CD4-positive, alpha-beta memory T cell (primary cell): ENCODE measurements at places on chromosomes 16 and 17. TPM values are rescaled to one million over a fixed set of nuclear protein-coding genes. Genes with fewer than 3 reads are reported as not detected.

GRCh38 chr16:47983999-47984580, 171.7 kb downstream of the ABCC12 start:
- DNase-seq = no peak

DNA sequence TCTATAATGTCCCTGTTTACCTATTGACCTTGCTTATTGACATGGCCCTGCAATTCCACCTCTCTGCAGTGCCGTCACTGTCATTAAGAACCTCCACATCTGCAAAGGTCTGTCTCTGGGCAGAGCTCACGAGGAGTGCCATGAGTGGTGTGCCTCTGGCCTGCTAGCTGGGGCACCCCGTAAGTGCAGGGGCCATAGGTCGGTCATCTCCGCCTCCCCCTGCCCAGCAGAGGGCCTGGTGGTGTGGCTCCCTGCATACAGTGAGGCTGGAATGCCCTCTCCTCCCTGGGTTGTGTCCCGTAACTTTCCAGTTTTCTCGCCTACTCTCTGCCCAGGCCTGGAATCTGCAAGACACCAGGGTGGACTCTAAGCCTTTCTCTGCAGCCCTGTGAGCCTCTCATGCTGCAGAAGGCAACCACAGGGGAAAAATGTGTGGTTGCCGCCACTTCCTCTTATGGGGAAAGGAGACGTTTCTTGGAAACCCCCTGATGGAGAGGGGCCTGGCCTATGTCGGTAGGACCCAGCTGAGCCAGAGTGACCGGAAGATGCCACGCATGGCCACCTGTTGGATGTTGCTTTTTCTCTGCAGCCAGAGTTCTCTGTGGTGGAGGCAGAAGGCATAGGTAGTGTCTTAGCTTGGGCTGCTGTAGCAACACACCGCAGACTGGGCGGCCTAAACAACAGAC, 2.7 kb upstream of the SNX20 start:
- DNase-seq = peak; percentile 59

DNA sequence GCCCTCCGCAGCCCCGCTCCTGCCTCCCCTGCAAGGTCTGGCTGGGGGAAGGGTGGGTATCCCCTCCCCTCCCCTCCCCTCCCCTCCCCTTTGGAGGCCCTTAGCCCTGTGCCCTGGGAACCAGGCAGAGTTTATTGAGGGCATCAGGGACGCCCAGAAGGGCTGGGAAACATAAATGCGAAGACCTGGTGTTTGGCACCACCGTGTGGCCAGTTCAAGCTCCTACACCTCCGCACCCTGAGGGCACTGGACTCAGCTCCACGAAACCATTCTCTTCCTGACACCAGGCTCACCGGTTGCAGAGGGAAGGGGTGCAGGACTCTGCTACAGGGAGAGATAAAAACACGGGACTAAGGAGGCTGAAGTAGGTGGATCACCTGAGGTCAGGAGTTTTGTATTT, 1.0 kb upstream of the AIPL1 start:
- DNase-seq = peak; percentile 58

DNA sequence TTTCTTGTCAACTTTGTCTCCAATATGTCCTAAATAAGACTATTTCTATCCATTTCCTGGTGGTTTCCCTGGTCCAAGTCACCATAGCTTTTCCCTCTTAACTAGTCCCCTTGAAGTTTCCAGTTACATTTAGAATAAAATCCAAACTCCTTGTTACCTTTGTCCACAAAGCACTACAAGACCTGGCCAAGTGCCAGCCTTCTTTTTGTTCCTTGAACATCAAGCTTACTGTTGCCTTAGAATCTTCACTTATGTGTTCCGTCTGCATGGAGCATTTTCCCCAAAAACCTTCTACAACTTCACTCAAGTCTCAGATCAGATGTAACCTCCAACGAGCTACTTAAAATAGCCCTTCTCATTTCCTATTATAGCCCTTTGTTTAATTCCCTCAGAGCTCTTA, 101.4 kb downstream of the ITFG1 start:
- no peak for DNase-seq

- DNase-seq = no peak
These were observed 8.5 kb upstream of the YPEL3 start for GRCh38 chr16:30104492-30104891.

DNA sequence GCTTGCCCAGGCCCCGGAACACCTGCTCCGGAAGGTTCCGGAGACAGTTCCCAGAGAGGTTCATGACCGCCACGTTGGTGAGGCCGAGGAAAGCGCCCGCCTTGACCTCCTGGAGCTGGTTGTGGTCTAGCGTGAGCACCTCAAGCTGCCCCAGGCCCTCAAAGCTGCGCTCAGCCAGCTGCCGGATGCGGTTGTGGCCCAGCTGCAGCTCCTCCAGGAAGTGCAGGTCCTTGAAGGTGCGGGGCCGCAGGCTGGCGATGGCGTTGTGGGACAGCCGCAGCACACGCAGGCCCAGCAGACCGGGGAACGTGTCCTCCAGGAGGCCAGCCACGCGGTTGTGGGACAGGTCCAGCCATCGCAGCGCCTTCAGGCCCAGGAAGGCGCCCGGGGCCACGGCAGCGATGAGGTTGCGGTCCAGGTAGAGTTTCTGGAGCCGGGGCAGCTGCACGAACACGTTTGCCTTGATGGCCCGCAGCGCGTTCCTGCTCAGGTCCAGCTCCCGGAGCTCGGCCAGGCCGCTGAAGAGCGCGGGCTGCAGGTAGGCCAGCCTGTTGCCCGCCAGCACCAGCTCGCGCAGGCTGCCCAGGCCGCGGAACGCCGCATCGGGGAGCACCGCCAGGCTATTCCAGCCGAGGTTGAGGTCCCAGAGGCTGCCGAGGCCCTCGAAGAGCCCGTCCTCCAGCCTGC, 2.1 kb downstream of the IGFALS start:
- DNase-seq = no peak

GRCh38 chr16:528111-529011, 849 bp downstream of the CAPN15 start:
- peak; percentile 20 for DNase-seq

DNA sequence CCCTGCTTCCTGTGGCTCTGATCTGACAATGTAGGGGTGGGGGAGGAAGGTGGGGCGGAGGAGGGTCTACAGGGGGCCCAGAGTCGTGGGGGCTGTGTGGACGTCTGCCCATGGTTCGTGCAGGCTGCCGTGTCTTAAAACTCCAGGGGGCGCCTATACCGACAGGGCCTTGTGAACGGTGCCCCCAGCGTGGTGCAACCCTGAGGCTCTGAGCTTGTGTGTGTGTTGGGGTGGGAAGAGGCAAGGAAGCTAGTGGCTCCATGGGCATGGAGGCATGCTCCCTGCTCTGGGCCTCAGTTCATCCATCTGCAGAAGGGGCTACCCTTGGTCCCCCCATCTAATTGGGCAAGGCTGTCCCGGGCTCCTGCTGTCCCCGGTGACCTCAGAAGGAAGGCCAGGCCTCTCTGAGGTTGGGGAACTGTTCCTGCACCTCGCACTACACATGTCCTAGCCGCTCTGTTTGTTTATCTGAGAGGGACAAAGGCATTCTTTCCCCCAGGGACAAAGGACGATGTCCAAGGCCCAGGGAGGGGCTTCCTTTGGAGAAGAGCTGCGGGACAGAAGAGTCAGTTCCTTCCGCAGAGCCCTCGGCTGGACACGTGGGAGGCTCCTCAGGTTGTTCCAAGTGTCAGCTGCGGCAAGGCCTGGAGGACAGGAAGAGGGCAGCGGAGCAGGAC, 13.5 kb downstream of the CA4 start:
- DNase-seq = no peak

DNA sequence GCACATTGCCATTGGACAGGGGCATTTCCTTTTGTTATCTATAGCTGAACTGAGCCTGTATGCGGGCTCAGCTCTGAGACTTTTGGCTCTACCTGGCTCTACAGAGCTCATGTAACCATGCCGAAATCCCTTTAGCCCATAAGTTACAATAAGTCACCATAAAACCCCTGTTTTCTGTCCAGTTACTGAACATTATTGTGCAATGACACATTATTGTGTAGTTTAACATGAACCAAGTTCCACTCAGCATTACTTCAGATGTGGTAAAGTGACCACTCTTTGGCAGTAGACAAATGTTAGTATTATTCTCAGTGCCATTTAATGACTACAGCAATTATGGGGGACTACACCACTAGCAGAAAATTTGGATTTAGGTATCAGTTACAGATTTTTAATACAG, 65.4 kb upstream of the RASL10B start:
- no peak for DNase-seq

DNA sequence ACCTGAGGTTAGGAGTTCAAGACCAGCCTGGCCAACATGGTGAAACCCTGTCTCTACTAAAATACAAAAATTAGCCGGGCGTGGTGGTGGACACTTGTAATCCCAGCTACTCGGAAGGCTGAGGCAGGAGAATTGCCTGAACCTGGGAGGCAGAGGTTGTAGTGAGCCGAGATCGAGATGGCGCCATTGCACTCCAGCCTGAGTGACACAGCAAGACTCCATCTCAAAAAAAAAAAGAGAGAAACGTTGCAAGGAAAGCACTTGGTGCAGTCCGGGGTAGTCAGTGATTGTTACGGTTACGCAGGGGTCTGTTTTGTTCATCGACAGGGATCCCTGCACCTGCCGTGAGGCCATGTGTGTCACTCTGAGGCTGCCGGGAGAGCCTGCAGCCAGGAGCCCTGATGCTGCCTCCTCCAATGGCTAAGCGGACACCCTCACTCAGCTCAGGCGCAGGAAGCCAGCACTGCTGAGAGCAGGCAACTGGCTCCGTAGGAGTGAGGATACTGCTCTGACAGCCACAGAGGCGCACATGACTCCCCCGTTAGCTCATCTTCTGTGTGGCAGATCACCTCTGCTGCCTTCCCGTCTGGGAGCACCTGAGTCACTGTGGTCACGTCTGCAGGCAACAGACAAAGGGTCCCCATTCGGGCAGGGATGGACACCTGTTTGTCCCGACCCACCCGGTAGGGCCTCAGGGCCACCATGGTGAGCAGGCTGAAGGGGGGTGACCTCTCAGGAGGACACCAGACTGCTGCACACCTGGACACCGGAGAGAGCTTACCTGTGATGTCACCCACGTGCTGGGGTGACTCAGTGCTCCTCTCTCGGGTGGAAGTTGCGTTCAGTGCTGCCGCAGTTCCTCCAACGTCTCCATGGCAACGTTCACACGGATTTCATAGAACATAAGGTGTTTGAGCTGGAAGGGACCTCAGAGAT, 5.2 kb upstream of the RAB26 start:
- DNase-seq = no peak

DNA sequence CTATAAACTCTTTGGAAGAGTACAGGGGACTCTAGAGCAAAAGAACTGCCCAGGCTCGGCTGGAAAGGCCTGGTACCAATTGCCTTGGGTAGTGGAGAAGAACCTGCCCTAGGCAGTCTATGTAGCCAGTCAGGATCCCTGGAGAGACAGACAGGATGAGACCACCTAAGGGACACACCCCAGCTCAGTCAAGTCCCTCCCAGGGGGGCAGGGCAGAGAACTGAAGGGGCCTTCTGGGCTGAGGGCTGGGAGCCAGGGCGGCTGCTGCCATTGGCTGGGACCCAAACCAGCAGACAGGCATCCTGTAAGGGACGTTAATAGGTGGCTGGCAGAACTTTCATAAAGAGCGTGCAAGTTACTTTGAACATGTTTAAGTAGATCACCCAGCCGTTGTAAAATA, 12.8 kb upstream of the SLC38A8 start:
- no peak for DNase-seq

DNA sequence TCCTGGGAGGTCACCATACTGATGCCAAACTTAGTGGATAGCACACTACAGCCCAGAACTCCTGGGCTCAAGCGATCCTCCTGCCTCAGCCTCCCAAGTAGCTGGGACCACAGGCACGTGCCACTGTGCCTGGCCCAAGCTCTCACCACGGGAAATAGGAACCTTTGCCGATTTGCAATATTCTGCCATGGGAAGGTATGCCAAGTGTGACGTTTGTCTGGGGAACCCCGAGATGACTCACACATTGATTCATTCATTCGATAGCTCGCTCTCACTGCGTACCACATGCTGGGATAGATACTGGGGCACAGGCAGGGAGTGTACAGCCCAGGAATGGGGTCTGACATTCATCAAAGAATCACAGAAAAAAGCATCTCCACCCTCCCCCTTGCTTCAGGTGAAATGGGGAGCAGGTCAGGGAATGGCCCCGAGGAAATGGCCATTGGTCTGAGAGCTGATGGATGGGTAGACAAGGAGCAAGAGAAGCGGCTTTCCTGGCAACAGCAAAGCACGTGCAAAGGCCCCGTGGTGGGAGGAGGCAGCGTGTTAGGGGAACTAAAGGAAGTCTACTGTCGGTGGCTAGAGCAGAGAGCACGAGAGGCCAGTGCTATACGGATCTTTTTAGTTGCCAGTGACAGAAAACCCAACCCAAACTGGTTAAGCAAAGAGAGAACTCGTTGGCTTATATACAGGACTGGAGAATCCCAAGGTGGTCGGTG, 44.1 kb downstream of the DNAH17 start:
- no peak for DNase-seq

DNA sequence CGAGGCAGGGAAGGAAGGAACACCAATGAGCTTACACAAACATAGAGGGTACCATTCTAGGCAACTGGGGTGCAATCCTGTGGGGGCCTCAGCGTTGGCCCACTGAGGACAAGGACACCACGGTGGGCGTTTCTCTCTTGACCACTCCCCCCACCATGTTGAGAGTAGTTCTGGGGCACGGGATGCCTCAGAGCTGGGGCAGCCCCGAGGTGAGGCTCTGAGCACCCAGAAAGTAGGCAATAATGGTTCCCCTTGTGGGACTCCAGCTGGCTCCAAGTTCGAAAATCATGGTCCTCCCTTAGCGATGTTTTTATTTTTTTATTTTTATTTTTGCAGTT, 5.1 kb downstream of the PRSS21 start:
- DNase-seq = no peak

GRCh38 chr17:63841350-63842172, 924 bp downstream of the SMARCD2 start:
- no peak for DNase-seq

DNA sequence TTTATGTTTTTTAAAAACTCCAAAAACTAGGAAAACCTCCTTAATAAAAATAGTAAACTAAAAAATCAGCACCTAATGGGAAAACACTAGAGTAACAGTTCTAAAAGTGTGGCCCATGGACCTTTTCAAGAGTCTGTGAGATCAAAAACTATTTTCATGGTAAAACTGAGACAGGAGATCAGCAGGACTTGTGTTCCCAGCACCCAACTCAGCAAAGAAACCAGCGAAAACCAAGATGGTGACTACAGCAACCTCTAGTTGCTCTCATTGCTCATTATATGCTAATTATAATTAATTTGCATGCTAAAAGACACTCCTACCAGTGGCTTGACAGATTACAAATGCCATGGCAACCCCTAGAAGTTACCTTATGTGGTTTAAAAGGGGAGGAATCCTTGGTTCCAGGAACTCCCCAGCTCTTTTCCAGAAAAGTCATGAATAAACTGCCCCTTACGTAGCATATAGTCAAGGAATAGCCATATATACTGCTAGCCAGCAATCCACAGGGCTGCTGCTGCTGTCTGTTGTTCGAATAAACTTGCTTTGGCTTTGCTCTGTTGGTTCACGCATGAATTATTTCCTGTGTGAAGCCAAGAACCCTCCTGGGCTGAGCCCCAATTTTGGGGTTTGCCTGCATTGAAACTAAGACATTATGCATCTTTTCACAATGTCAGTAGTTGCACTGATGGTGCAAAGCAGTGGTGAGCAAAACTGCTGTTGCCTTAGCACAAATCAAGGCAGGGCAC, 12.4 kb downstream of the CMTR2 start:
- DNase-seq = no peak

The SULT1A4 gene
- total RNA-seq = 6.2 TPM

The RCVRN gene
- not detected for total RNA-seq

The TCAP gene
- total RNA-seq = 6.3 TPM

The MXRA7 gene
- total RNA-seq = 9.2 TPM
